Ureter (tissue), 1 donor: ENCODE measurements at places on chromosomes 7 and 10. TPM values are rescaled to one million over a fixed set of nuclear protein-coding genes. Genes with fewer than 3 reads are reported as not detected.

The CCDC3 gene
- total RNA-seq: 32.4 TPM

The PITX3 gene
- not detected for total RNA-seq

The EPHB4 gene
- 58.4 TPM for total RNA-seq

The STK32C gene
- 10.8 TPM for total RNA-seq

The ZNF804B gene
- not detected for total RNA-seq

The KNDC1 gene
- 2.2 TPM for total RNA-seq

The CD36 gene
- total RNA-seq: 25.7 TPM

The EDRF1 gene
- 34.0 TPM for total RNA-seq

The DKK1 gene
- total RNA-seq: 22.5 TPM

The LEP gene
- total RNA-seq: 0.89 TPM
